ENCODE measurements at places on chromosomes 1 and 21. TPM values are rescaled to one million over a fixed set of nuclear protein-coding genes. Genes with fewer than 3 reads are reported as not detected.

C8A gene
- total RNA-seq: not detected

CFHR3 gene
- total RNA-seq: not detected

CFHR4 gene
- total RNA-seq: not detected

INKA2 gene
- total RNA-seq: 6.4 TPM

SHE gene
- 35.9 TPM for total RNA-seq

OR10J1 gene
- total RNA-seq: not detected

SNRPE gene
- total RNA-seq: 32.5 TPM

LCE1F gene
- not detected for total RNA-seq

VWA5B1 gene
- total RNA-seq: not detected

KCNE2 gene
- total RNA-seq: 0.85 TPM

EPS8L3 gene
- not detected for total RNA-seq

GRCh38 chr1:30444401-30444800 lies 279.0 kb downstream of the MATN1 start:
- H3K36me3 ChIP-seq: no peaks in the 10 kb centered on the region
- no peak overlapping the region for H3K4me3 ChIP-seq
- no peak for DNase-seq

GRCh38 chr1:172547071-172547470 lies 14.1 kb downstream of the SUCO start:
- no peak overlapping the region for H3K4me3 ChIP-seq
- no peaks in the 10 kb centered on the region for H3K36me3 ChIP-seq
- H3K4me1 ChIP-seq: peaks cover 7% of the 10 kb centered on the region
- H3K27ac ChIP-seq: no peak overlapping the region
- no peak for DNase-seq

GRCh38 chr1:226126824-226127569 lies 59.5 kb downstream of the ACBD3 start:
- H3K4me3 ChIP-seq: no peak overlapping the region
- DNase-seq: no peak
- no peak overlapping the region for H3K27ac ChIP-seq
- no peaks in the 10 kb centered on the region for H3K4me1 ChIP-seq

DNA sequence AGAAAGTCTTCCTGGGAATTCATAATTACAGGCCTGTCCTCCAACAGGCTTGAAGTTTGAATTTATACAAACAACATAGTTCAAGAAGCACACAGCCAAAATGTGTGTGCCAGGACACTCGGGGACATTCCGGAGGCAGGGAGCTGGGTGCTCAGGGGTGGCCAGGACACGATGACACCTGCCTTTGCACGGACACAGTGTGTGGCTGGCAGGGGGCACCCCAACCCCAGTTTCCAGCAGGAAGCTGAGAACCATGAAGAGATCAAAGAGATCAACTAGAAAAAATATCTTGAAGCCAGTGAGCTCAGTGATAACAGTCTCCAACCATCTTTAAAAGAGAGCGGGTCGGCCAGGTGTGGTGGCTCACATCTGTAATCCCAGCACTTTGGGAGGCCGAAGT lies 32.5 kb upstream of the TRAPPC10 start:
- H3K4me1 ChIP-seq: no peaks in the 10 kb centered on the region
- no peak for DNase-seq
- no peak overlapping the region for H3K27ac ChIP-seq

- no peaks in the 10 kb centered on the region for H3K4me1 ChIP-seq
- peak overlapping the region; percentile 44 for H3K4me3 ChIP-seq
- H3K27ac ChIP-seq: no peak overlapping the region
- no peak for DNase-seq
- H3K36me3 ChIP-seq: no peaks in the 10 kb centered on the region
These were observed 884 bp downstream of the LHX4 start for GRCh38 chr1:180230791-180231505.

DNA sequence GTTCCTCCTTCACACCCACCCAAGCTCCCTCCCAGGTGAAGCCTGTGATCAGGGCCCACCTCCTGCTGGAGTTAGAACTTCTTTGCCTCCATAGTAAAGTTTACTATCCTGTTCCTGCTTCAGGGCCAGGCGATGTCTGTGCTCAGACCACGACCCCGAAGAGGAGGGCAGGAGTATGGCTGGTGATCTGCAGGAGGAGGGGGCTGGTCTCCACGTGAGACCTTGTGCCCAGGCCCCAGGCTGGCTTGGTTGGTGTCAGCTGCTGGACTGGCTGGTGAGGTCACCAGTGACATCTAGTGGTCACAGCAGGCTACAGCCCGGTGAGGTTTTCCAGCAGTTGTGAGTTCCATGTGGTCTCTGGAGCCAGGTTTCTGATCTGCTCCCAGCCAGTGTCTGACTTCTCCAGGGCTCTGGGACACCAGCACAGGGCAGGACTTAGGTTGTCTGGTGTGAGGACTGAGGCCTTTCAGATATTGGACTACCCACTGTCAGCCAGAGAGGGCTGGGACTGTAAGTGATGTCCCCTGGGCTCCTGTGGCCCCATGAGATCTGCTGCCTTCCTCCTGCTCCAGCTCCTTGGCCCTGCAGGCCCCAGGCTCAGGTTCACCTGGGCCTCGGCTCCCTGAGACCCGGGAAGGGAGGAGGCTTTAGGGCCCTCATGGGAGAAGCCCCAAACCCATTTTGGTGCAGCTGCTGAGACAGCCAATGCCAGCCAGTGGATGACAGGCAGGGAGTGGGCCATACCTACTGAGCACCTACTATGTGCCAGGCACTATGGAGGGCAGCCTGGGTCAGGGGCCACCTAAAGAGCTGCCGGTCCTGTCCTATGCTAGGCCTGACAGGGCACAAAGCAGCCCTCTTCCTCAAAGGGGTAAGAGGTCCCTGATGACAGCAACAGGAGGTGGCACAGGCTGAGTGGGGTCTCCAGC lies 6.0 kb upstream of the UBL4B start:
- no peak overlapping the region for H3K27ac ChIP-seq
- H3K4me1 ChIP-seq: no peaks in the 10 kb centered on the region
- no peak overlapping the region for H3K4me3 ChIP-seq
- DNase-seq: peak; percentile 73
- no peaks in the 10 kb centered on the region for H3K27me3 ChIP-seq
- no peaks in the 10 kb centered on the region for H3K36me3 ChIP-seq

DNA sequence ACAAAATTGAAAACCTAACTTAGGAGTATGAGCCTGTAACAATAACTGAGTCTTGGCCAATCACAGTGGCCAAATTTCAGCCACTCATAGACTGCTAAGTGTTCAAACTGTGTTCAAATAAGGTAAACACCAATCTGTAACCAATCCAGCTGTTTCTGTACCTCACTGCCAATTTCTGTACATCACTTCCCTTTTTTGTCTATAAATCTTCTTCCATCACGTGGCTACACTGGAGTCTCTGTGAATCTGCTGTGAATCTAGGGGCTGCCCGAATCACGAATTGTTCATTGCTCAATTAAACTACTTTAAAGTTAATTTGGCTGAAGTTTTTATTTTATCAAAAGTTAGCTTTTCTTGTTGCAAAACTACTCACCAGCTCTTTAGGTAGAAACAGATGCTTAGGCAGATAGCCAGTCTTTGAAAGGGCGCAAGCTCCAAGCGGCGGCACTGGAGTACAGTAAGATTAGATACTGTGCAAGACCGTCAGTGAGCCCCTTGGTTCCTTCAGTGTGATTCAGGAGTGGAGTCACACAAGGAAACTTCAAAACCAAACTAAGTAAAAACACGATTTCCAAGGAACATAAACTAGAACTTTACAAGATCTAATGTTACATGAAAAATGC lies 43.2 kb upstream of the ADGRL2 start:
- no peaks in the 10 kb centered on the region for H3K36me3 ChIP-seq
- no peaks in the 10 kb centered on the region for H3K27me3 ChIP-seq
- no peak overlapping the region for H3K4me3 ChIP-seq
- no peak for DNase-seq

- DNase-seq: no peak
- no peaks in the 10 kb centered on the region for H3K27me3 ChIP-seq
- no peak overlapping the region for H3K27ac ChIP-seq
These were observed 25.7 kb downstream of the MR1 start for GRCh38 chr1:181059435-181059834.

GRCh38 chr1:248696774-248697173 lies 5.8 kb downstream of the OR14I1 start:
- no peaks in the 10 kb centered on the region for H3K36me3 ChIP-seq
- DNase-seq: no peak
- H3K27me3 ChIP-seq: no peaks in the 10 kb centered on the region
- no peaks in the 10 kb centered on the region for H3K4me1 ChIP-seq
- no peak overlapping the region for H3K4me3 ChIP-seq

- no peak for DNase-seq
- H3K27me3 ChIP-seq: no peaks in the 10 kb centered on the region
- no peaks in the 10 kb centered on the region for H3K36me3 ChIP-seq
These were observed 214.6 kb downstream of the DUSP10 start for GRCh38 chr1:221527302-221527701.

DNA sequence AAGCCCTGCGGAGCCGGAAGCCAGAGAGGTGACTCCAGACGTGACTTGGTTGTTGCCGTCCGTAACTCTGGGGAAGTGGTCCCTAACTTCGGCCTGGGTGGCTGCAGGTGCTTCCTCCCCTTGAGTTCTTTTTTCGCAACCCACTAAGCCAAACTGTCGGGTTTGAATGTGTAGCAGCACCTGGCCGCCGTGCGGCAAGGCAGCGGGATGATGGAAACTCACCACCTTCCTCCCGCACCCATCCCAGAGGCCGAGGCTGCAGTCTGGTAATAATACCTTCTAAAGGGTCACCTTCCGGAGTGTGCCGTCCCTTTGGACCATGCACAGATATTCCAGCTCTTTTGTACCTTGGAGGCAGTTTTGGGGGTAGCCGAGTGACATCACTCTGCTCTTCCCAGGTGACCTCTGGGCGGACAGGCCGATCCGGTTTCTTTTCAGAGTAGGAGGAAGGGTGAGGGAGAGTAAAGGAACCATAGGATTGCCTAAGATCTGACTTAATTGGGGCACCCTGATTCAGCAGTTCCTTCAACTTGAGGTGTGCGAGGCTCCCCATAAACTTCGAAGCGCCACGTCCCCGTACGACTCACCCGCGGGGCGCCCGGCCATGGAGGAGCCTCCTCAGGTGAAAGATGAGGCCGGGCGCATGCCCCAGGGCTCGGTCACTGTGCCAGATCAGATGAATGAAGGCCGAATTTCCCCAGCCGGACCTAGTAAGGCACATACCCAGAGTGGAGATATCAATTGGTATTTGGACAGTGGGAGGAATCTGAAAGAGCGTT lies 1.0 kb downstream of the KCNK1 start:
- H3K4me3 ChIP-seq: peak overlapping the region; percentile 65
- no peaks in the 10 kb centered on the region for H3K4me1 ChIP-seq
- no peak for DNase-seq
- no peaks in the 10 kb centered on the region for H3K27me3 ChIP-seq

GRCh38 chr1:26833432-26834405 lies 7.2 kb downstream of the ZDHHC18 start:
- peaks cover 8% of the 10 kb centered on the region for H3K4me1 ChIP-seq
- no peak for DNase-seq
- H3K36me3 ChIP-seq: no peaks in the 10 kb centered on the region
- H3K27me3 ChIP-seq: no peaks in the 10 kb centered on the region
- H3K27ac ChIP-seq: no peak overlapping the region
- no peak overlapping the region for H3K4me3 ChIP-seq

GRCh38 chr1:224852901-224853568 lies 76.4 kb upstream of the DNAH14 start:
- H3K4me1 ChIP-seq: no peaks in the 10 kb centered on the region
- no peak for DNase-seq
- H3K27ac ChIP-seq: no peak overlapping the region
- no peaks in the 10 kb centered on the region for H3K36me3 ChIP-seq
- no peak overlapping the region for H3K4me3 ChIP-seq
- H3K27me3 ChIP-seq: no peaks in the 10 kb centered on the region

GRCh38 chr1:162185314-162186025 lies 116.0 kb downstream of the NOS1AP start:
- no peaks in the 10 kb centered on the region for H3K4me1 ChIP-seq
- no peaks in the 10 kb centered on the region for H3K36me3 ChIP-seq
- no peak for DNase-seq
- H3K27me3 ChIP-seq: no peaks in the 10 kb centered on the region
- H3K4me3 ChIP-seq: no peak overlapping the region

DNA sequence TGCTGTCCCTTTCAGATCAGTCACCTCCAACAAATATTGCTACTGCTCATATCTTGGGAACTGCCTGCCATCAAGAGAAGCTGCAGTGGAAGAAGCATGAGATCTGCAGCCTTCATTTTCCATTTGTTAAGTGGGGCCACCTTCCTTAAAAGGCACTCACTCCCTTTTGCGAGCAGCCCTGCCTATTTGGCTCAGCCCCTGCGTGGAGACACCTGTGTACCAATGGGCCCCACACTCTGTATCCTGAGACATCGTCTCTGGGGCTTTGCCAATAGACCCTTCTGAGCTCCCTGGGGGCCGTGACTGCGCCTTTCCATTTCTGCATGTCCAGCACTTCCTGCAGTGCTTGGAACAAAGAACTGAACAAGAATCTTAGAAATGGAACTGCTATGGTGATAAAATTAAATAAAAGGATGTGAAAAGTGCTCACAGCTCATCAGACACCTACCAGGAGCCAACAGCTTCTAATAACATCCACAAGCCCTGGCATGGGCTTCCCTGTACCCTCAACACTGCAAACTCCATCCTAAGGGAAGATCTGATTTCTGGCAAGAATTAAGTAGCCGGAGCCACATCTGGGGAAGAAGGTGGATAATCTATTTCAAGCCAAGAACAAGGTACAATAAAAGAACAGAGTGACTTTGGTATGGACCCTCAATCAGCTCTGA lies 36.7 kb downstream of the PARP1 start:
- H3K36me3 ChIP-seq: no peaks in the 10 kb centered on the region
- DNase-seq: no peak
- H3K4me3 ChIP-seq: no peak overlapping the region

DNA sequence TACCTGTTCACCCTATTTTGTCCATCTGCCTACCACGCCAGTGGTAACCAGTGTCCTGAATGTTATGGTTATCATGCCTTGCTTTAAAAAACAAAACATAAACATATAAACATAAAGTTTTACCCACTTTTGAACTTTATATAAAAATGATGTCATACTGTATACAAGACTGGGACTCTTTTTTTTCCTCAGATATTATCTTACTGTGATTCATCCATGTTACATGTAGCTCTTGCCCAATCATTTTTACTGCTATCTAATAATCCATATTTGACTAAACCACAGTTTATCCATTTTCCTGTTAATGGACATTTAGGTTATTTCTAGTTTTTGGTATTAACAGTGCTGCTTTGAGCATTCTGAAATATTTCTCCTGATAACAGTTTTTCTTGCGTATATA lies 78.8 kb downstream of the GPR161 start:
- H3K27me3 ChIP-seq: no peaks in the 10 kb centered on the region
- H3K27ac ChIP-seq: no peak overlapping the region
- DNase-seq: no peak
- no peaks in the 10 kb centered on the region for H3K4me1 ChIP-seq

- H3K27ac ChIP-seq: no peak overlapping the region
- no peaks in the 10 kb centered on the region for H3K27me3 ChIP-seq
- H3K36me3 ChIP-seq: no peaks in the 10 kb centered on the region
These were observed 295.4 kb downstream of the AGBL4 start for GRCh38 chr1:49728377-49728776.

All from uterus (tissue), 4 donors.